Activated effector memory CD4-positive, alpha-beta T cell treated with Interleukin-2 at 50 U/mL for 16 hours (primary cell): ENCODE measurements at places on chromosomes 16 and 17.

- DNase-seq: no peak
Measured at GRCh38 chr17:66981983-66982508, 17.5 kb downstream of the CACNG4 start.

DNA sequence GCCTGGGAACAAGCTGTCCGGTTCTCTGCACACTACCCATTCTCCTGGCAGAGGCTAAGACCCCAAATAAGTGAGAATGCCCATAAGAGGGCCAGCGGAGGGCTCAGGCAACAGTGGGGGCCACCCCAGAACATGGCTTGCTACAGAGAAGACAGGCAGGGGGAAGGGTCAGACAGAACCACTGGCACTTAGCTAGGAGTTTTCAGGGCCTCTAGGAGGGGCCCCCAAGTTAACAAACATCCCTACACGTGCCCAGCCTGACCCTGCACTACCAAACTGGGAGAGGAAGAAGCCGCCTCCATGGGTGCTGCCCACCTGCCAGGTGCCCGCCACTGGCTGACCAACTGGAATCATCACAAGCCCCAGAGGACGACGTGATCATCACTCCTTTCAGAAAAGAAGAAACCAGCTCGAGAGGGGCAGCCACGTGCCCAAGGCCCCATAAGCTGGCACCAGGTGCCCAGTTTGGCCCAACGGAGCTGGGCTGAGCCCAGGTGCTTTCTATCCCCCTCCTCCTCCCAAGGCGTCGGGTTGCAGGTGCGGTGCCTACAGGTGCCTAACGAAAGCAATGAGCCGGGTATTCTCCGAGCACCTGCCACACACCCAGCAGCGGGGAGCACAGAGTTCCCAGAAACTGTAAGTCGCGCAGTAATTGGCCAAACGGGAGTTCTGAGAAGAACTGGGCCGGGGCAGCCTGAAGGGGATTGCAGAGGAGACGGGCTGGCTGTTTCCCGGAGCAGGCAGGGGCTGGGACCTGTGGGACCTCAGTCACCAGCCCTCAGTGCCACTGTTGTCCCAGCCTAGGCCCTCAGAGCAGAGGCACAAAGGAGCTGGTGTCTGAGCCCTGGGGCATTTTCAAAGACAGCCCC lies 13.2 kb downstream of the RPH3AL start:
- DNase-seq: no peak

DNA sequence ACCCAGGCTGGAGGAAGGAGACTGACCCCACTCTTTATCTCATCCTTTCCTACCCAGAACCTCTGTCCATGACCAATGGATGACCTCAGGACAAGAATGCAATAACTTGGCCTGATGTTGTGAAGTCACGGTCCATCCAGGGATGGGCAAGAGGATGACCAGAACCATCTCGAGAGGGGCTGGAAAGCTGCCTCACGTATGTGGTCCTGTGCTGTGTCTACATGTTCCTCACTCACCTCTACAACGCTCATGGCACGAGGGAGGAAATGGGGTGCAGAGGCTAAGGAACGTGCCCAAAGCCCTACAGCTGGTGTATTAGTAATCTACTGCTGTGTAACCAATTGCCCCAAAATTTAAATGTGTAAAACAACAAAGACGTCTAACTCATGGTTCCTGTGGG lies 7.3 kb upstream of the KCTD5 start:
- DNase-seq: no peak

DNA sequence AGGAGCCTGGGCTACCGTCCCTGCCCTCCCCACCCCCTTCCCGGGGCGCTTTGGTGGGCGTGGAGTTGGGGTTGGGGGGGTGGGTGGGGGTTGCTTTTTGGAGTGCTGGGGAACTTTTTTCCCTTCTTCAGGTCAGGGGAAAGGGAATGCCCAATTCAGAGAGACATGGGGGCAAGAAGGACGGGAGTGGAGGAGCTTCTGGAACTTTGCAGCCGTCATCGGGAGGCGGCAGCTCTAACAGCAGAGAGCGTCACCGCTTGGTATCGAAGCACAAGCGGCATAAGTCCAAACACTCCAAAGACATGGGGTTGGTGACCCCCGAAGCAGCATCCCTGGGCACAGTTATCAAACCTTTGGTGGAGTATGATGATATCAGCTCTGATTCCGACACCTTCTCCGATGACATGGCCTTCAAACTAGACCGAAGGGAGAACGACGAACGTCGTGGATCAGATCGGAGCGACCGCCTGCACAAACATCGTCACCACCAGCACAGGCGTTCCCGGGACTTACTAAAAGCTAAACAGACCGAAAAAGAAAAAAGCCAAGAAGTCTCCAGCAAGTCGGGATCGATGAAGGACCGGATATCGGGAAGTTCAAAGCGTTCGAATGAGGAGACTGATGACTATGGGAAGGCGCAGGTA lies 762 bp downstream of the CDK12 start:
- DNase-seq: no peak

DNA sequence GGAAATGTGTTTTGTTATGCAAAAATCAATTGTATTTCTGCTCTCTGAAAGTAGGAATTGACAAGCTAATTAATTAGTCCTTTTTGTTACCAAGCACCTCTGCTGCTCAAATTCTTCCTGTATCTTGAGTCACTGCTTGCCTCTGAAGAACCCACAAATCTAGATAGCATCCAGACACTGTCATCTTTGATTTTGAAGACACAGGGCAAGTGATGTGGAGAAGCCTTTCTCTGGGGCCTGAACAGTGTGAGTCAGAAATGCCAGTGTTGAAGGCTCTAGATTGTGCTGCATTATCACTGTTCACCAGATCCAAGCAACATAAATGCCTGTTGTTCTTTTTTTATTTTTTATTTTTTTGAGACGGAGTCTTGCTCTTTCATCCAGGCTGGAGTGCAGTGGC lies 10.9 kb upstream of the ST6GALNAC1 start:
- DNase-seq: no peak

- DNase-seq: no peak
Measured at GRCh38 chr16:17265154-17265553, 205.6 kb downstream of the XYLT1 start.

- DNase-seq: no peak
Measured at GRCh38 chr16:8722025-8722348, 47.6 kb downstream of the ABAT start.

DNA sequence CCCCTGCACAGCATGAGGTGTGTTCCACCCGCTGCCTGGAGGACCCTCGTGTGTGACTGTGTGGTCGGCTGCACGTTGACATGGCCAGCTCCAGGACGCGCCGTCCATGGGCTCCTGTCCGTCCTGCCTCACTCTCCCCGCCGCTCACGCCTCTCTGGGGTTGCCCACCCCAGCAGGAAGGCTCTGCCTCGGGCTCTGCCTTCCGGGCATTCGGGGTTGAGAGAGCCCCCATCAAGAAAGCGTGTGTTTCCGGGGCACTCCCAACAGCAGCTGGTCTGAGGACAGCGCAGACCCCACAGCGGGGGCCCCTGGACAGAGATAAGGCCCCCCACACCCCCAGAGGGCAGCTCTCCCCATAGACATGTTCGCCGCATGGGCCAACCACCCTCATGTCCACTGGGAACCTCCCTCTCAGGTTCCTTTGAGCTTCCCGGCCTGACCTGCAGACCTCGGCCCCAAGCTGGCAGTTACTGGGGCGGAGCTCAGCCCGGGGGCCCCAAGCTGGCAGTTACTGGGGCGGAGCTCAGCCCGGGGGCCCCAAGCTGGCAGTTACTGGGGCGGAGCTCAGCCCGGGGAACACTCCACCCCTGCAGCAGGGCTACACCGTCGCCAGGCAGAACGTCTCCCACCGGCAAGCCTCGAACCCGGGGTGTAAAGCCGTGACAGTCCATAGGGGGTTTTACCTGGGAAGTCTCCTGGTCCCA lies 8.4 kb upstream of the PIEZO1 start:
- no peak for DNase-seq

DNA sequence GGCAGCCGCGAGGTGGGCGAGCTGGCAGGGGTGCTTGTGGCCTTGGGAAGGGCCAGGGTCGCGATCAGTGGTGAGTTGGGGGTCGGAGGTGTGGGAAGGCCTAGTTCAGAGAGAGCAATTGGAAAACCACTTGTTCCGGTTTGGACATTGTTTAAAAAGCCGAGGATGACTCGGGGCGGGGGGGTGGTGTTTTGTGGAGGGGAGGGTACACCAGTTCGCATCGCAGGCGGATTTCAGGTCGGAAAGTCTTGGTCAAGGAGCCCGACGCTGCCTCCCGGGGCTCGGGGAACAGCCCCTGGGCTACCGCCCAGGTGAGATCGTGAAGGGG lies 66.4 kb downstream of the KPNA2 start:
- no peak for DNase-seq

GRCh38 chr16:68834550-68834949 lies 8.8 kb upstream of the TANGO6 start:
- DNase-seq: no peak

- no peak for DNase-seq
Measured at GRCh38 chr17:21010705-21011596, 31.9 kb downstream of the USP22 start.

DNA sequence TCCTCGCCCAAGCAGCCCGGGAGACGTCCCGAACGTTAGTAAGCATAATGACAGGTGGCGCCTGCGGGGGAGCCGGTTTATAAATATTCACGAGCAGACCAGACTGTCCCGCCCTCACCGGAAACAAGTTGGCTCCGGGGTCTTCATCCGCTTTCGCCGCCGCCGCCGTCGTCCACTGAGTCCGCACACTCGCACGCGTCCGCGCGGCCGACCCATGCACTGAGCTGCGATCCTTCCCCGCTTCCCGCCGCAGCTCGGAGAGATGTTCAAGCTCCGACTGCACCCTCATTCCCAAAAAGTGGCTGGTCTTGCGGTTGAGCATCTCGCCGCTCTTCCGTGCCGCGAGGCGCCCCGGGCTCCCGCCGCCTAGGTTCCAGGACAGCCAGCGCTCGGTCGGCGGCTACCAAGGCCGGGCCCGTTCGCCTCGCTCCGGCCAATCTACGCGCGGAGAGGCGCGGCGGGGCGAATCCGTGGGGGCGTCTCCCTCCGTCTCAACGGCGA lies 385 bp downstream of the CFAP119 start:
- no peak for DNase-seq

- DNase-seq: no peak
Measured at GRCh38 chr16:21602785-21603184, 3.4 kb downstream of the METTL9 start.

DNA sequence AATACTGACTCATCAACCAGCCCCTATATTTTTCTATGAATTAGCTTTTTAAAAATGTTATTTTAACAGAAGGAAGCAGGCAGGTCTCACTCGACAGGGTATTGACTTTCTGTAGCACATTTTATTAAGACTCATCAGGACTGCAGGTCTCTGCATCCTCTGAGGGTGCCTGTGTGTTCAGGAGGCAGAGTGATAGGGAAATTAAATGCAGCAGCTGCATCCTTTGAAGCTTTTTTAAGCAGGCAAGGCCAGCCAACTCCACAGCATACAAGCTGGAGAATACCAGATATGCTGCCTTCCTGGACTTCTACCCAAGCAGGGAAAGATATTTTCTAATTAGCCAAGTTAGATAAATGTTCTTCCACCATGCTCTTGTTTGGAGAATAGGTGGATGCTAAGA lies 124.9 kb downstream of the WSCD1 start:
- no peak for DNase-seq

DNA sequence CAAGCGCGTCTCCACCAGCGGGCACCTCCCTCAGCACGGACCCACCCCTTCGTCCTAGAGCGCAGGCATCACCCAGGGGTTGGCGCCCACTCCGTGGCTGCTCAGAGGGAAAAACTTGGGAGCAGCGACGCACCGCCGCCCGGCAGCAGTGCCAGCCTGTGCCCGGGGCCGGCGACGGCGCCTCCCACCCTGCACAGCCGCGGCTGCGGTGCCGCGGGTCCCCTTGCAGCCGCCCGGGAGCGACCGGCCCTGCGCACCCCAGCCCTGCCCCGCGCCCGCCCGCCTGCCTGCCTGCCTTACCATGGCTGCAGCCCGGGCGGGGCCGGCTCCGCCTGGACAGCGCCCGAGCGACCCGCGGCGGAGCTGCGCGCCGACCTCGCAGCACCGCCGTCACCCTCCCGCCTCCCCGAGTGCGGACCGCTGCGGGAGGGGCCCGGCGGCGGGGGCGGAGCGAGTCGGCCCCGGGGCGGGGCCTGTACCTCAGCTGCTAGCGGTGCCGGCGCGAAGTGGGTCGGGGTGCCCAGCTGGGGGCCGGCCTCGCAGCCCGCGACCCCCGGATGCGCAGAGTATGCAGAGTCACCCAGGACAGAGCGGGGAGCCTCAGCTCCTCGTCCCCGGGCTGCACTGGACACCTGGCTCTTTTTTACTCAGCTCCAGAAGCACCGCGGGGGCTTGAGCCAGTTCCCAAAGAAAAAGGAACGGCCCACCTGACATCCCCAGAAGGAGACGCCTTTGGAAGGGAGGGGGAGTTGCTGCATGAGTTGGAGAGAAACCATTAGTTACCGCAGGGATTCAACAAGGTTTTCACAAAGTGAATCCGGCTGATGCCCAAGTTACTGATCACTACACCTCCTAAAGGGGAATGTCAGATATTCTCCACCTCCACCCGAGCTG lies 17.5 kb upstream of the MTMR4 start:
- peak; percentile 66 for DNase-seq

DNA sequence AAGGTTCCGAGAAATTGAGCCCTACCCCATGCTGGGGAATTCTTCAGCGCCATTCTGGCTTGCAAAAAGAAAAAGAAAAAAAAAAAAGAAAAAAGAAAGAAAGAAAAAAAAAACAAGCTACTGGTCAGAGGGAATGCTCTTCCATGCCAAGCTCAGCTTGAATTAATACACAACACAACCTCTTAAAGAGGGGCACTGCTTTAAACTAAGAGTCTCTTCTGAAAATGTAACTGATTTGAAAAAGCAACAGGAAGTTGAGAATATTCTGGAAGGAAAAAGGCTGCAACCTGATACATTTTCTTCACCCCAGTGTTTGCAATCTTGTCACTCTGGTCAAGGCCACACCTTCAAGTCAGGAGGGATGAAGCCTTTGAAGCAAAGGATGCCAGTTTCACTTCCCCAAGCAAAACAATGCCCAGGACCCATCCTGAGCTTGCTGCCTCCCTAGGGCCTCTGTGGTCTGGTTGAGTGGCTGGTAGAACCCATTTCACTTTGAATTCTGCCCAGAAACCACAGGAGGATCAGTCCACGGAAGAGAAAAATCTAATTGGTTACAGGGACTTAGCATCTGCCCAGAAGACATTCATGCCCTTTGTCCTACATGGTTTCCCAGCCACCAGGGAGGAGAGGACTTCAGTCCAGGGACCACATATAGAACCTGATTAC lies 389.7 kb downstream of the SOX9 start:
- DNase-seq: no peak

- no peak for DNase-seq
Measured at GRCh38 chr17:73770115-73770848, 126.0 kb upstream of the SDK2 start.

GRCh38 chr16:49491771-49492761 lies 118.5 kb downstream of the C16orf78 start:
- DNase-seq: peak; percentile 8

DNA sequence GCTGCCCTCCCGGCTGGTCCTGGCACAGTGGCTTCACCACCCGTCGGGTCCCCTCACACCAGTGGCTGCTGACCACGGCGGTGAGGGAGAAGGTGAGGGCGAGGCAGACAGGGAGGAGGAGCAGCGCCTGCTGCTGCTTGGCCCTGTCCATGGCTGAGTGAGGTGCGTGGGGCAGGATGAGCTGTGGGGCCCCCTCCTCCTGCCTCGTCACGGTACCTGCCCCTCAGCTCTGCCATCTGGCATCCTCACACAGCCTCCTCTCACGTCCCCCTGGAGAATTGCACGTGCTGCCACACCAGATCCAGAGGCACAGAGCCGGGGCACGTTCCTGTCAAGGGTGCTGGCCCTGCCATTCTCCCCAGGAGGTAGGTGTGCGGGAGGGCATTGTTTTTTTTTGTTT lies at the start of gene GSG1L2:
Gene GSG1L2, minus strand, starts transcription at position 159 of the 400 bp plus-strand sequence. Its CDS starts 8 bp downstream, at position 151.
- no peak for DNase-seq

GRCh38 chr17:38658741-38659345 lies 15.9 kb downstream of the EPOP start:
- DNase-seq: no peak

- no peak for DNase-seq
Measured at GRCh38 chr16:4924593-4925292, 12.2 kb downstream of the PPL start.
